ENCODE measurements at places on chromosomes 7 and 10.

- no peak for DNase-seq
These were observed 16.5 kb downstream of the AIFM2 start for GRCh38 chr10:70115948-70116682.

GRCh38 chr7:137642472-137642871, 204.3 kb downstream of the DGKI start:
- DNase-seq = no peak

- no peak for DNase-seq
These were observed 131.2 kb downstream of the TACC2 start for GRCh38 chr10:122120008-122120744.

GRCh38 chr10:8306685-8307364, 252.3 kb downstream of the GATA3 start:
- no peak for DNase-seq

DNA sequence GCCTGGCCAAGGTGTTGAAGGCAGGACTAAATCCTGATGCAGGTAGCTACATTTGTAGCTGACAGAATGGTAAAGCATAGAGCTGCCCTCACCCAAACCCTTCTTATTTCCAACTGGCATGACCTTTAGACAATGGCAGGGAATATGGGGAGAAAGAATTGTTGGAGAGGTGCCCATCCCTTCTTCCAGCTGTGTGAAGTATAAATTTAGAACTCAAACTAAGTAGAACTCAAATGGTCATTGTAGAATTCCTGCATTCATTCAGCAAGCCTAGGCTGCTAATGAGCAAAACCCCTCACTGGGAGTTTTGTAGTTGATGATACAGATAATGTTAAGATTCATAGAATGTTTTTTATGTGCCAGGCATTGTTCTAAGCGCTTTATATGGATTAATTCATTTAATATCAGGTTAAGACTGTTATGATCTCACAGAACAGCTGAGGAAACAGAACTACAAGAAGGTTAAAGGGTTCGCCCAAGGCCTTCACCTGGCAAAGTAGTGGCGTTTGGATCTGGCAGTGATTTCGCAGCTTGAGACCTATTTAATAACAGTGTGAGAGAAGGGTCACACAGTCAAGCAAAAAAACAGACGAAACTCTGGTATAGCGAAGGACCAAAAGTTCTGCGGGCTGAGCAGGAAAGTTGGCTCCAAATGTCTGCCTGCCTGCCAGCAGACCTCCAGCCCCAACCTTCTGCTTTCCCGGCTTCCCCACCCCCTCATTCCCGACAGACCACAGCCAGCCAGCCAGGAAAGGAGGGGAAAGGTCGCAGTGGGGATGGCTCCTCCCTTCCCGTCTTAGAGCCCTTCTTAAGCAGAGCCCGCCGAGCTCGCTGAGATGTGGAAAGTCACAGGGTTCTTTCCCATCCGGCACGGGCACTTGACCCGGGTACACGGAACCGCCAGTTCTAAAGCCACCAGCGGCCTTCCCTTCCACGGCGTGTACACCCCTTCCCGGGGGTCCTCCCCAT, 1.6 kb upstream of the HILPDA start:
- no peak for DNase-seq

DNA sequence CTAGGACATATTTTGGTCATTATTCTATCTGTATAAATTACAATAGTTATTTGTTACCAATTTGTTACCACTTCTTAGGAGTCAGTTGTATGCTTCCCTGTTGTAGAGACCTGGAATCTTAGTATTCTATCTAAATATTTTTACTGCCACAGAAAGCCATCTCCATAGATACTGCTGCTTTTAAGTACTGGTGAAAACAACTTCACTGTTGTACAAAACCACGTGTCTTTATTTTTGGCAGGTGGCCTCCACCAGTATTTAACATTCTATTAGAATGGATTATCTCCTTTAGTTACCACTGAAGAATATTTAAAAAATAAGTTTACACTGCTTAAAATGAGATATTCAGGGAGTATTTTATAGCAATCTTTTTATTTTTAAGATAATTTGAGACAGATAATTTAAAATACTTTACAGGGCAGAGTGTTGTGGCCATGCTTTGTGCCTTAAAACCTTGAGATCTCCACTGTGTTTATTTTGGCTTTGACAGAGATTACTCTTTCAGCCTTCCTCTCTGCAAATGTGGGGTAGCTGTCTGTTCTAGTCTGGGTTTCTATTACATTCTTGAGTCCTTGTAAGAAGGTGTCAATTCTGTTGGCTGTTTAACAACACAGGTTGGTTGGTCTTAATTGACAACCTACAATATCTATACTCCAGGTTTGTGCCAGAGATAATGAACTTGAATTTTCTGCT, 185.6 kb downstream of the LRRC4 start:
- DNase-seq = no peak

DNA sequence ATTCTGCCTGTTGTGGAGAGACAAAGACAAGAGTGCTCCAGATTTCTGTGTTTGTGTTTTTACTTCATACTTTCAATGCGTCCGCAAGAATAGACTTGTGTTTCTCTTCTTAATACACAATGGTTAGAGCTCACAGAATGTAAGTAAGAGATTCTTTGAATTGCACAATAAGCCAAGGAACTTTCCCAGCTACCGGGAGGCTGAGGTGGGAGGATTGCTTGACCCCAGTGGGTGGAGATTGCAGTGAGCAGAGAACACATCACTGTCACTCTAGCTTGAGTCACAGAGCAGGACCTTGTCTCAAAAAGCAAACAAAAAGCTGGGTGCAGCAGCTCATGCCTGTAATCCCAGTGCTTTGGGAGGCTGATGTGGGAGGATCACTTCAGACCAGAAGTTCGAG, 250.7 kb upstream of the MYO3A start:
- no peak for DNase-seq

- DNase-seq = no peak
These were observed 35.3 kb upstream of the AGK start for GRCh38 chr7:141515941-141516340.

- no peak for DNase-seq
These were observed 7.2 kb downstream of the VAX1 start for GRCh38 chr10:117130862-117131375.

GRCh38 chr7:82578430-82578829, 134.9 kb upstream of the CACNA2D1 start:
- DNase-seq = no peak

DNA sequence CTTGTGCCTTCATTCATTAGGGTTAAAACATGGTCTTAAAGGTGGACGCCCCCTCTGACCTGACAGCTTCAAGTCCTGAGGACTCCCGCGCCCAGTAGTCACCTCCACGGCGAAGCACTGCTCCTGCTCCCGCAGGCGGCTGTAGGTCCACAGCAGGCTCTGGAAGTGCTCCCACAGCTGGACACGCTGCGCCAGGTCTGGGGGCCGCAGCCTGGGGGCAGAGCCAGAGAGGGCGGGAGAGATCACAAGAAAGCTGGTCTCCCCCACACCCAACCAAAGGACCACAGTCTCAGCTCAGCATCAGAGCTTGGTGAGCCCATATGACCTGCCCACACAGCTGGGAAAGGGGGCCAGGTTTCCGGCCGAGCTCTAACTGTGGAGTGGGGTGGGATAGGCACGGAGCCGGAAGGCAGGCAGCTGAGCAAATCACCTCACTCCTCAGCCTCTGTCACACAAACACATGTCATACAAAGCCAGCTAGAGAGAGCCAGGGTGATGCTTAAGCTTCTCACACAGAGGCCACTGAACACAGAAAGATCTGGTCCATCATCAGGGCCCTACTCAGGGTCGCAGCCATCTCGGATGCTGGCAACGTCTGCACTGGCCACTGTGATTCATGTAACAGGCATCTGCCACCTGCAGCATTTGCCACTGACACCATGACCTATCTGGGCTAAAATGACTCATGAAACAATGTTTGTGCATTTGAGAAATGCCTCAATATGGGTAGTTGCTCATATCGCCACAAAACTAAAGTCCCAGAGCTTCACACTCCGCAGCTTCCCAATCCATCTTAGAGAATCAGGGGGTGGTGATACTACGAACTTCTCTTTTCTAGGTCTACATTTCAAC, 12.6 kb downstream of the HPS1 start:
- DNase-seq = no peak

GRCh38 chr10:17915181-17915580, 36.5 kb upstream of the SLC39A12 start:
- no peak for DNase-seq

GRCh38 chr10:93815304-93816096, 57.8 kb downstream of the LGI1 start:
- no peak for DNase-seq

GRCh38 chr7:2967705-2968104, 76.0 kb downstream of the CARD11 start:
- no peak for DNase-seq

DNA sequence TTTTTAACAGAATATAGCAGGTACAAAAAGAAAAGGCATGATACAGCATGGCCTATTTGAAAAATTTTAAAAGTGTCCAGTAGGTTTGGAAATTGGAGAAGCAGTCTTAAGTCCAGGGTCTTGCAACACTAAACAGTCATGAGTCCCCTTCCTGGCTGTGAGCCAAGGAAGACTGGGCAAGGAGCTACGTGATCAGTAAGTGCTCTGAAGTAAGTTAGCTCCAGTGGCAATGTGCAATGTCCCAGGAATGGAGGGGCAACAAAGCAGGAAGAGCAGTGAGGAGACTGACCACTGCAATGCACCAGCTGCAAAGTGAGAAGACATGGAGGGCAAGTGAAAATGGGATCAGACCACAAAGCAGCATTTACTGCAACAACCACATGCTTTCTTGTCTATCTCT, 72.9 kb upstream of the GRID1 start:
- DNase-seq = no peak

DNA sequence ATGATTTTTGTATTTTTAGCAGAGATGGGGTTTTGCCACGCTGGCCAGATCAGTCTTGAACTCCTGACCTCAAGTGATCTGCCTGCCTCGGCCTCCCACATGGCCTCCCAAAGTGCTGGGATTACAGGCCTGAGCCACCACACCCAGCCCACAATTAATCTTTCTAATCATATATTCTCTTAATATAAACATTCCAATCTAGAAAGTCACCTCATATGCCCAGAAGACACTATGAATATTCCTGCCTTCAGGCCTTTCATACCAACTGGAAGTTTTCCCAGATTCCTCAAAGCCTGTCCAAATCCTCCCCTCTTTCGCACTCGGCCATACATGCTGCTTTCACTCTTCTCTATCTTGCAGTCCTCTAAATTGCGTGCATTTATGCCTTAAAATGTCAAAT, 32.6 kb downstream of the PDZD8 start:
- DNase-seq = no peak

DNA sequence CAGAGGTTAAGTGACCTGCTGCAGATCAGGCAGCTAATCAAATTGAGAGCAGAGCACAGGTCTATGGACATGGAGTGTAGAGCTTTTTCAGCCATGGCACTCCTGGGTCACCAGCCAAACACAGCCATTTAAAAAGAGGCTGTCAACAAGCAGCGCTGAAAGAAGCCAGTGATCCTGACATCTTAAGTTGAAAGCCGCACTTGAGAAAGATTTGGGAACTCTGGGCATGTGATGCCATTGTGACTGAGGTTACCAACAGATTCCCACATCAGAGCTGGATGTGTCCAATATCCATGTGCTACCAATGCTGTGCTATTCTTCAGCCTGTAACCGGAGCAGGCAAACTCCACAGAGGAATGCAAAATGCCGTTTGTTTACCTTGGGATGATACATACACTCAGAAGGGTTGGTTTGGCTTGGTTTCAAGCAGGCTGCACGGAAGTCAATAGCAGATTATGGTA, 56.2 kb upstream of the ABLIM1 start:
- no peak for DNase-seq

DNA sequence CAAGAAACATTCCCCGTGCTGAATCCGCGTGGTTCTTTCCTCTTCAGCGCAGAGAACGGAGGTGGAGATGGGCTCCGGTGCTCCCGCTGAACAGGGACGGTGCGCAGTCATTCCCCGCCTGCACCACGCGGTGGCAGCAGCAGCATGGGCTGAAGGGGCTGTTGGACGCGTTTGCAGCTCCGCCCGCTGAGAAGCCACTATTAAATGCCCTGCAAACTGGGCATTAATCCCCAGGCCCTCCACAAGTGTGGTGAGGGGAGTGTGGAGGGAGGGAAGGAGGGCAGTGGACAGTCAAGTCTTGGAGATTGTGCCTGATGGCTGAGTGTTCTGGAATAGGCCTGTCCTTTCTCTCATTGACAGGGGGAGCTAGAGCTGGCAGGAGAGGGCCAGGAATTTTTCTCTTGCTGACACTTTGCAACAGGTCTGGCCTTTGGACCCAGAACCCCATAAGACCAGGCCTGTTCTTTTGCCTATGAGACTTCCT, 240.2 kb upstream of the INHBA start:
- DNase-seq = no peak

- no peak for DNase-seq
These were observed 666.0 kb upstream of the LRRTM3 start for GRCh38 chr10:66259836-66260235.

GRCh38 chr10:100637785-100638184, 102.0 kb downstream of the HIF1AN start:
- DNase-seq = no peak

GRCh38 chr7:141976524-141977245, 3.1 kb upstream of the TAS2R38 start:
- no peak for DNase-seq

DNA sequence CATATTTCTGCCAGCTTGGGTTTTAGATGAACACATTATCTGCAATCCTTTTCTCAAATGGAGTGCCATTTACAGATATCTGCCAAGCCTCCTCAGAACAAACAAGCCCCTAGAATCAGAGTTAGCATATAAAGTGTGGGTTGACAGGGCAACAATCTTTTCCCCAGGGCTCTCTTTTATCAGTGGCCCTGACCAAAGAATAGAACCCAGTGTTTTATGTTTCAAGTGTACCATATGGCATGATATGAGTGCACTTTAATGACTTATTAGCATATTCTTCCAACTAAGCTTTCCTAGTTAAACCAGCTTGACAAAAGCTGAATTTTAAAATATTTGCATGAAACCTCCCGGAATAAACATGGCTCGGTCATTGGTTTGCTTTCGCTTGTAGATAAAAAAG, 57.3 kb downstream of the EVX1 start:
- no peak for DNase-seq

DNA sequence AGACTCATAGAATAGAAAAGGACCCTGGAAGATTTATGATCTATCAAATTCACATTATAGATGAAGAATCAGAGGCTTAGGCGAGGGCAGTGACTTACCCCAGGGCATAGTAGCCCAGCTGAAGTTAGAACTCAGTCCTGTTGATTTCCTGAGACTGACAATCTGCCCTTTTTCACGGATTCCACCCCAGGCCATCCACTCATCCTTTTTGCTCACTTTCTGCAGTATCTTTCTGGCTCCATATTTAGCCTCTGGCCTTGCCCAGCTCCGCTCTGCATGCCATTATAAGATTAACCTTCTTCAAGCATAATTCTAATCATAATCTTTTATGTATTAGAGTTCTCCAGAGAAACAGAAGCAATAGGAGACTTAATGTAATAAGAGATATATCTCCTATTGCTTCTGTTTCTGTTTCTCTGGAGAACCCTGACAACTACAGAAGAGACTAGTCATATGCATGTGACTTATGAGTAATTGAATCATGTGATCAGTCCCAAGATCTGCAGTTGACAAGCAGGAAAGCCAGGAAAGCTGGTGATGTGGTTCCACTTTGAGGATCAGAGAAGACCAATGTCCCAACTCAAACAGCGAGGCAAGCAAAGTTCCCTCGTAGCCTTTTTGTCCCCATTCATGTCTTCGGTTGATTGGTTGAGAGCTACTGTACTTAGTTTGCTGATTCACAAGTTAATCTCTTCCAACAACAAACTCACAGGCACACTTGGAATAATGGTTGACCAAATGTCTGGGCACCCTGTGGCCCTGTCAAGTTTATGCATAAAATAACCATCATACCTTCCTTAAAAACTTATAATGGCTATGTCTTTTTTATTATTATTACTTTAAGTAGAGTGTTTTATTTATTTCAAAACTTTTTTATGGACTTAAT, 412.1 kb downstream of the SUGCT start:
- no peak for DNase-seq

GRCh38 chr10:10849306-10849705, 168.4 kb upstream of the CELF2 start:
- DNase-seq = no peak
